ENCODE measurements at places on chromosomes 7 and 10.
A peak's percentile ranks its signal among the peaks of the same experiment; 100 is the strongest.

DNA sequence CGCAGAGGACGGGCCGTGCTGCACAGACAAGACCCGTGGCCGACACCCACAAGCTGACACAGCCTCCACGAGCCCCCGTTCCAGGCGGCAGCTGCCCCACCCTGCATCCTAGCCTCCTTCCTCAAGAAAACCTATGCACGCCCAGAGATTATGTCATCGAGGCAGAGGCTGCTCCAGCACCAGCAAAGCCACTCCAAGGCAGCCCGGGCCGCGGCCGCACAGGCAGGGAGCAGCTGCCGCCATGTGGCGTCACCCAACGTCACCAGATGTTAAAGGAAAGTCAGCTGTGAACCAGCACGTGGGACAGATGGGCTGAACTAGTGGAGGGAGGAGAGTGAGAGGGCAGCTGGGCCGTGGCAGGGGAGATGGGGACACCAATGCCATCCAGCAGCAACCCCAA lies 59.8 kb downstream of the STK32C start:
- DNase-seq, result no peak

DNA sequence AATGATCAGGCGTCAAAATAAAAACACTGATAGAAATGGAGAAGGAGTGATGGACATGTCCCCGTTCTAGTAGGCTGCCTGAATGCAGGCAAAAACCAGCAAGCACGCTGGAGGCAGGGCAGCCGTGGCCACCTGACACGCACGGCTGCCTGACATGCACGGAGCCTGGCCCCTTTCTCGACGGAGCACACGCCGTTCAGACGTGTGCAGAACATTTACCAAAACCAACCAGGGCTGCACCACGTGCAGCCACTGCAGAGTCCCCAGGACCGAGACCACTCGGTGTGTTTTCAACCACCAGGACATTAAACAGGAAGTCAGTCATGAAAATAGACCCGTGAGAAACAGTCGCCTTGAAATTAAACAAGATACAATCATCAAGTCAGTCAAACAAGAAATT lies 61.9 kb upstream of the NKX6-2 start:
- no peak for DNase-seq

GRCh38 chr7:95687759-95688343 lies 84.5 kb upstream of the DYNC1I1 start:
- peak; percentile 5 for DNase-seq

- peak; percentile 39 for DNase-seq
Observed at GRCh38 chr7:11193131-11193867, 219.6 kb downstream of the PHF14 start.

- no peak for DNase-seq
Observed at GRCh38 chr7:24862461-24862860, 105.2 kb upstream of the GSDME start.
